ENCODE measurements at places on chromosomes 13 and 19.
A peak's percentile ranks its signal among the peaks of the same experiment; 100 is the strongest.

- DNase-seq, result no peak
Observed at GRCh38 chr13:55500694-55501093, 1640.0 kb upstream of the PRR20A start.

- DNase-seq, result no peak
Observed at GRCh38 chr13:64626105-64626504, 2604.0 kb downstream of the PCDH9 start.

- no peak for DNase-seq
Observed at GRCh38 chr19:30017172-30017571, 75.1 kb downstream of the URI1 start.

DNA sequence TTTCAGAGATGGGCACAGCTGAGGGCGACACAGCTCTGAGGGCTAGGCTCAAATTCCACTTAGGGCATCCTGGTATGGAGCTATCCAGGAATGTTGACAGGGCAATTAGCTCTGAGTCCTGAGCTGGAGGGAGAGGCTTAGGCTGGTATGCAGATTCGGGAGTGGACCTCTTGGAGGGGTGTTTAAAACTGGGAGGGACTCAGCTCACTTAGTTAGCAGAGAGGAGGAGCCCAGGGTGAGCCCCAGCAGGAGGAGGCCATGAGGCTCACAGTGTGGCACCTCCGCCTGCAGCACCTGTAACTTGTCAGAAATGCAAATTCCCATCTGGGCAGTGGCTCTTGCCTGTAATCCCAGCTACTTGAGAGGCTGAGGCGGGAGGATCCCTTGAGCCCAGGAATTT lies 10.2 kb upstream of the NOP53 start:
- DNase-seq, result no peak

- no peak for DNase-seq
Observed at GRCh38 chr19:37403403-37403802, 32.5 kb downstream of the ZNF527 start.

GRCh38 chr13:97548138-97548537 lies 114.2 kb downstream of the RAP2A start:
- DNase-seq, result no peak

DNA sequence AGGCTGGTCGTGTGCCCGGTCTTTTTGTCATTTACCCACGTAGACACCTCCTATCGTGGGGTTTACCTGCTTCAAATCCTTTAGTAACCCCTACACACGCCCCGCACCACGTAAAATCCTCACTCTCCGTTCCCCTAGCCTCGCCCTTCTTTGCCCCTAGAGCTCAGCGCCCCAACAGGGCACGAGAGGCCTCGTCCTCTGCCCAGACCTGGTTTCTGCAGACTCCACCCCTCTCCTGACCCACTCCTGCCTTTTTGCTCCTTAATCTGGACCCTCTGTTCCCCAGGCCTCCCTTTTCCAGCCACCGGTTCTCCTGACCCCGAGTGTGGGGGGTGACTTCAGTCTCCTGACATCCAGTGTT lies 412 bp downstream of the ZNF528 start:
- DNase-seq, result no peak

DNA sequence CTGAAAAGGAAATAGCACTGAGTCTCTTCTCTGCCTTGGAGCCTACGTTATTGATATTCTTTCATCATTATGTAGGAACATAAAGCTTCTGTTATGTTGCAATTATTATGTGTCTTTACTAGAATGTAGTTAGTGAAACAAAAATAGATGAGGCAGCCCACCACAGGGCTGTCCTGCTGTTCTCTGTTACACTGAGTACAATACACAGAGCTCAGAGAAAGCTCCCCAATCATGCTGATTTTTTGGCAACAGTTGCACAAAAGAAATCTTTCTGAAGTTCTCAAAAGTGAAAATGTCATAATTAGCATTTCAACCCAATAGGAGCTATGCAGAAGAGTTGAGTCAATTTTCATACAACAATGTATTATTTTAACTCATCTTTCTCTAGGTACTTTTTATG lies 119.5 kb downstream of the EFNB2 start:
- DNase-seq, result no peak

DNA sequence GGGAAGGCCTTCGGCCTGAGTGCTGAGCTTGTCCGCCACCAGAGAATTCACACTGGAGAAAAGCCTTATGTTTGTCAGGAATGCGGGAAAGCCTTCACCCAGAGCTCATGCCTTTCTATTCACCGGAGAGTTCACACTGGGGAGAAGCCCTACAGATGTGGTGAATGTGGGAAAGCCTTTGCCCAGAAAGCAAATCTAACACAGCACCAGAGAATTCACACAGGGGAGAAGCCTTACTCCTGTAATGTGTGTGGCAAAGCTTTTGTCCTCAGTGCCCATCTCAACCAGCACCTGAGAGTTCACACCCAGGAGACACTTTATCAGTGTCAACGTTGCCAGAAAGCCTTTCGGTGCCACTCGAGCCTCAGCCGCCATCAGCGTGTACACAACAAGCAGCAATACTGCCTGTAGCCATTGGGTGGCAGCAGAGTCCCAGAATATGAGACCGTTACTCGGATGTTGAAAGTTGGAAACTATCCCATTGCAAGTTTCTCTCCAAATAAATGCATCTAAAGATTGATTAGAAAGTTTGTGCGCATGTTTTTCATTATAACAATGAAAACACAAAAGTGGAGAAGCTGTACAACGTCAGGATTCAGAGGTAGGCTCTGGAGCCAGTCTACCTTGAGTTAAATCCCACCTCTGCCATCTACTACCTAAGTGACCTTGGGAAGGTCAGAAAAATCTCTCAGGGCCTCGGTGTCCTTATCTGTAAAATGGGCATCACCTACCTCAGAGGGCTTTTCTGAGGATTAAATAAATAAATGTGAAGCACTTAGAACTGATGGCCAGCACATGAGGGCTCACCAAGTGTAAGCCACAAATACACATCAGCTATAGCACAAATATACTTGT lies 21.1 kb downstream of the ZNF473 start:
- DNase-seq, result peak; percentile 22

DNA sequence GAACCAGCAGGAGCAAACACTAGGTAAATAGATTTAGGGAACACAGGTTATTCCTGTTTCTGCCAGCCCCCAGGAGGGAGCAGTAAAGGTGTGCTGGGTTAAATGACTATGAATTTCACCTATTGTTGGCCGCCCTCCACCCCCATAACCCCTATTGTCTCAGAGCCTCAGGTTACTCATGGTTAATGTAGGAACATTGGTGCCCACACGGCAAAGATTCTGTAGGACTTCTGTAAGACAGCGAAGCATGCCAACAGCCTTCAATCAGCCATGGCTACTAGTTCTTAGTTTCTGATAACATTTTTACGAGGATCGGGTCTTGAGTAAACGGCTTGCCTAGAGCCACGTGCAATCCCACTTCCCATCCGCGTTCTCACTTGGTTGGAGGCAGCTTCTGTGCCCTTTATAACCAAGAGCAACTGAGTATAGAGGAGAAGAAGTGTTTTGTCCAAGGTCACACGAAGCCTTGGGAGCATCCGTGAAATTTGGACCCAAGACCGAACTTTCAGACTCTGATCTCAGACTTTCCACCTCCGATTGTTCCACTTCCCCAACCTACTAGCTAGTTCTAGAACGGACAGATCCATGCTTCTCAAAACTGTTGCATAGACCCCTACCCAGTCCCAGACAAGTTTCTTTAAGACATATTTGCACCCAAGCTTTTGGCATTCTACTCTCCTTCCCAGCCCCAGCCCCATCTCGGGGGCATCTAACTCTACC lies 5.1 kb upstream of the CACNG8 start:
- no peak for DNase-seq

GRCh38 chr19:4976401-4977298 lies 7.7 kb downstream of the KDM4B start:
- no peak for DNase-seq

DNA sequence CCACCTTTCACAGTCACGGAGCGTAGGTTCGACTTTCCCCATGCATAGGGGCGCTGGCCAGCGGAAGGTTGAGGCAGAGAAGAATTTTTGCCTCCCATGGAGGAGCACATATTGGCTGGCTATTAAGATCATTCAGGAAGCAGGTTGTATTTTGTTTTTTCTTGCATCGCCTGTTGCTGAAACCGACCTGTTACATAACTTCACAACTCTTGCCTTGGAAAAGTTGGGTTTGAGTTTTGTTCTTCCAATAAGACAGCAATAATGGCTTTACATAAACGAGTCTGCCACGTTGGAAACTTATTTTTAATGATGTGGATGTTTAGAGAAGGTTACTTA lies 1.4 kb downstream of the UPF1 start:
- DNase-seq, result no peak

DNA sequence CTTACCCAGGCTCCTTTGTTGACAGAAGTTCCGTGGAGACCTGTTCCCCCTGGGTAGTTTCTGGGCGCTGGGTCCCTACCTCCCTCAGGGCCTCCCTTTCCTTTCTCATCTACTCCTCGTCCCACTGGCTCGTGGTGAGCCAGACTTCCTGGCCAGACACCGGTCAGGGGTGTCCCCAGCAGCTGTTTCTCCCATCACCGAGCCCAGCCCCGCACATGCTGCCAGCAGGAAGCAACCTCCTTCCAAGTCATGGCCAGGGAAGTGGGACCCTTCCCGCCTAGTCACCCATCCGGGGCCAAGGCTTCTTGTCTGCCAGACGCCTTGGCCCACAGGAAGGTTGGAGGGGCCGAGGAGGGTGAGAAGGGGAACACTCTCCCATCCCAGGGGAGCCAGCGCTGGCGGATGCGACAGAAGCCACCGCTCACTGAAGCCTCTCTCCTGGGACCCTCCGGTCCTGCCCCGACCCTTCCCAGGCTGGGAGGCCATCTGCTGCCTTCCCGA lies 5.7 kb downstream of the PAK4 start:
- no peak for DNase-seq

GRCh38 chr19:18338541-18338940 lies 1.9 kb upstream of the PGPEP1 start:
- DNase-seq, result no peak

DNA sequence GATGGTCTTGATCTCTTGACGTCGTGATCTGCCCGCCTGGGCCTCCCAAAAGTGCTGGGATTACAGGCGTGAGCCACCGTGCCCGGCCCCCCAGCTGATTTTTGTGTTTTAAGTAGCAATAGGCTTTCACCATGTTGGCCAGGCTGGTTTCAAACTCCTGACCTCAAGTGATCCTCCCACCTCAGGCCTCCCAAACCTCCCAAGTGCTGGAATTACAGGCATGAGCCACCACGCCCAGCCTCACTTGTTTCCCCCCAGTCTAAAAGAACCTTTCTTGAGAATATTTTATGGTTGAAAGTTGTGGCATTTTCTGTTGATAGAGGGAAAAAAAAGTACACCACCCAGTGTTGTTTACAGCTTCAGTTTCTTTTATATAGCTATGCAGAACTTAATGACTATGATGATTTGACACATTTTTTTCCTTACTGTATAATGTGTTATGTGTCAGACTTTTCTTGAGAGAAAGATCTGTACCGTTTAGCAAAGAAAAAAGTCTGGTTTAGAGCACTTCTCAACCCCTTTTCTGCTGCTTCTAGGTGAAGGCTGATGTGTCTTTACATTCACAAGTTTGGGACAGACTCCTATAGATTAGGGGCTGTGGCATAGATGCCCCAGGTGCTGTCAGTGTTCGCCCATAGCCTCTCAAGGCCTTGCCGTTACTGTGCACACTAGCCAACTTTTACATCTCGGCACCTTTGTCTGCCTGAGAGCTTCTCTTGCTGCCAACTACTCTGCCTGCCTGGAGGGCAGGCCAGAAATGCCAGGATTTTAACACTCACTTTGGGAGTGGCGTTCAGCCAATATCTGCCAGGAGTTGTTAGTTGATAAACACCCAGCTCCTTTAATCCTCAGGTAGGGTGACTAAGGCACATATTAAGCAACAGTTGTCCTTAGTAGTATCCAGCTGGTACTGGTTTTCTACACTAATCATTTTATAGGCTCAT lies 33.0 kb downstream of the KCTD4 start:
- no peak for DNase-seq

- DNase-seq, result no peak
Observed at GRCh38 chr13:107208889-107209288, 641.0 kb upstream of the ARGLU1 start.

- DNase-seq, result no peak
Observed at GRCh38 chr19:47633517-47633916, 24.6 kb downstream of the BICRA start.

- no peak for DNase-seq
Observed at GRCh38 chr19:19155495-19156219, 14.4 kb downstream of the MEF2B start.

- no peak for DNase-seq
Observed at GRCh38 chr19:19094513-19094912, 30.7 kb downstream of the SLC25A42 start.

GRCh38 chr19:17070912-17071311 lies 4.3 kb downstream of the HAUS8 start:
- DNase-seq, result no peak

GRCh38 chr19:4229179-4229931 lies at the start of gene EBI3:
EBI3 (plus strand) TSS chr19:4229523; CDS start chr19:4229551, 28 bp downstream.
- peak; percentile 53 for DNase-seq

GRCh38 chr19:1668486-1669270 lies 16.3 kb upstream of the TCF3 start:
- no peak for DNase-seq

- DNase-seq, result no peak
Observed at GRCh38 chr19:22634450-22634827, 315 bp downstream of the ZNF492 start.

DNA sequence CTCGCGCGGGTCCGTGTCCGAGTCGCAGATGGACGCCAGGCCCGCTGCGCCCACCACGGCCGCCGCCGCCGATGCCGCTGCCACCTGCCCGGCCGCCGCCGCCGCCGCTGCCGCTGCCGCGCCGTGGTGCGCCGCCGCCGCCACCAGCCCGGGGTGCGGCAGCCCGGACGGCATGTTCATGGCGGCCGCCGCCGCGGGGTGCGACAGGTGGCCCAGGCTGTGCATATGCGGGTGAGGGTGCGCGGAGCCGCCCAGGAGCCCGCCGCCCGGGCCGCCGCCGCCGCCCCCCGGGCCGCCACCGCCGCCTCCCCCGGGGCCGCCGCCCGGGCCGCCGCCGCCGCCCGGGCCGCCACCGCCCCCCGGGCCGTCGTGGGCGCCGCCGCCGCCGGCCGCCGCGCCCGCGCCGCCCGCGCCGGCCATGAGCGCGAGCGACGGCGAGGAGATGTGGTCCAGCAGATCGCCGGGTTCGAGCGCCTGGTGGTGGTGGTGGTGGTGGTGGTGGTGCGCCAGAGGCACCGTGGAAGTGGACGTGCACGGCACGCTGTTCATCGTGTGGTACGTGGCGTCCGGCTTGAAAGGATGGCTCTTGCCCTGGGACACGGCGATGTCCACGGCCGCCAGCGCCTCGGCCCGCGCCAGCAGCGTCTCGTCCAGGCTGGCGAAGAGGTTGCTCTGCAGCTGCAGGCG lies 1.3 kb downstream of the POU4F1 start:
- no peak for DNase-seq

- DNase-seq, result no peak
Observed at GRCh38 chr13:21979161-21979806, 308.4 kb downstream of the FGF9 start.

- DNase-seq, result peak; percentile 42
Observed at GRCh38 chr13:30371649-30372265, 50.5 kb upstream of the UBE2L5 start.

DNA sequence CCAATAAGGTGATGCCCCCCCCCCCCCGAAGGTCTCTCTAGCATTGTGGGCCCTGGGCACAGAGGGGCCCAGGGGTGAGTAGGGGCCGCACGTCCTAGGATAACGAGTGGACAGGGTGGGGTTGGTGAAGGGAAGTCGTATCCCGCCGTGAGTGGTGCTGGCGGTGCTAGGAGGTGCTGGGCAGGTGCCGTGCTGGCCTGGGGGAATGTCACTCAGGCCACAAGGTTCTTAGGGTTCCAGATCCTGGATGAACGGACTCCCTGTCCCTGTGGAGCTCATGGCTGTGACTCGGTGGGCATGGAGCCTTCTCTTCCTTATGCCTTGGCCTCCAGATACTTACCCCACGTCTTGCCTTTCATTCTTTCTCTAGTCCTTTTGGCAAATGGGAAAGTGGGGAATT lies 157.4 kb upstream of the SOX1 start:
- DNase-seq, result no peak

- DNase-seq, result no peak
Observed at GRCh38 chr13:60347690-60348089, 49.3 kb upstream of the TDRD3 start.

Data from ACHN (cell line).